Activated CD8-positive, alpha-beta memory T cell treated with anti-CD3 and anti-CD28 coated beads, Interleukin-2, amount 10 ng/mL, durations not matched to agents 7 days and 5 days (primary cell): ENCODE measurements at places on chromosomes 2 and 18. TPM values are rescaled to one million over a fixed set of nuclear protein-coding genes. Genes with fewer than 3 reads are reported as not detected.
A peak's percentile ranks its signal among the peaks of the same experiment; 100 is the strongest.

The CPS1 gene
- total RNA-seq: 1.3 TPM

- no peak for DNase-seq
Measured at GRCh38 chr2:8980096-8980495, 23.4 kb downstream of the MBOAT2 start.

The RTN4 gene
- 88.0 TPM for total RNA-seq

- DNase-seq: no peak
Measured at GRCh38 chr2:100052650-100053049, 89.7 kb downstream of the AFF3 start.

DNA sequence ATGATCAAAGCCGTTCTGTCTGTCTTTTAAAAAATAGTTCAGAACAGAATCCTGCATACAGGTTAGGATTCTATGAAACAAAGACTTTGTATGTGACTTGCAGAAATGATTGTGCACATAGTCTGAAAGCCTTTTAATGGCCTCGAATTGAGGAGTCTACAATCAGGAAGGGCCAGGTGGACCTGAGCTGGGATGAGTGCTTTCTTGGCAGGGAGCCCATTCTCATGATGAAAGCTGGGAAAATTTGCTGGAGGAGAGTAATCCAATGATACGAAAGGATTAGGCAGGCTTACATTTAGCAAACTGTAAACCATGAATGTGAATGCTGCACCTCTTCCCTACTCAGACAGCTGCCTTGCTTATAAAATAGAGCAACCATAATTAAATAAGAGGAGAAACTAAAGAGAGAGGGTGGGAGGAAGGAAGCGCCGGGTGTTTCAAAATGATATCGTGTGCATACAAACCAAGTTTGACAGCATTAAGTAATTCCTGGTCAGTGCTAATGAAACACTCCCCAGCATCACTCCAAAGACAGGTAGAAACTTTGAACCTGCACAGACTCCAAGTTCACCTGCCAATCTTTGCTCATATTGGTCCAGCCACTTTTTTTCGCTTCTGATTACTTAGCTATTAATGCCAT is 23.7 kb upstream of the CXCR4 start:
- no peak for DNase-seq

The GRHL1 gene
- 0.64 TPM for total RNA-seq

The CNGA3 gene
- not detected for total RNA-seq

The TEX44 gene
- not detected for total RNA-seq

DNA sequence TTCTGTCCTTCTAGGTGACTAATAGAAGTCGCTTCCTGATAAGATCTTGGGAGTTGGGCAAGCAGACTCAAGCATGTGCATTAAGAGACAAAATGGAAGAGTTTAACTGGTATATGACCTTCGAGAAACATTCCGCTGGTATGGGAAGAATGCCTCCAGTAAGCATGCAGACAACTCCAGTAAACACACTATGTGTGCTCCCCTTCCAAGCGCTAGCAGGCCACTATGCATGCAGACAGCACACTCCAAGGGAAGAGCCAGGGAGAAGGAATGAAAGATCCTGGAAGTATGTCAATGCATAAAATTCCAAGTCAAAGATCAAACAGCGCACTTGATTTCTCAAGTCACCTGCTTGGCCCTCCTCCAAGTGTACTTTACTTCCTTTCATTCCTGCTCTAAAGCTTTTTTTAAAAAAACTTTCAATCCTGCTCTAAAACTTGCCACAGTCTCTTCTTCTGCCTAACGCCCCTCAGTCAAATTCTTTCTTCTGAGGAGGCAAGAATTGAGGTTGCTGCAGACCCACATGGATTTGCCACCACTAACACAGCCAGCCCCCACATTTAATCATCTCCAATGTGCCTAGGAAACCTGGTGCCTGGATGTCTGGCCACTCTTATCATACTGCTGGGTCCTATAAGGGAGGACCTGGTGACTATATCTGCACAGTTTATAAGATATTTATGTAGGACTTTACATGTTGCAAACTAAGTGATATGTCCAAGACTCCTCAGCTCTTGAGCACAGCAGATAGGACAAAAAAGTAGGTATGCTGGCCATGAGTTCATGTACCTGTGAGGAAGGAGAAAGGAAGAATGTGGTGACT is 239.8 kb downstream of the PDE11A start:
- DNase-seq: no peak

DNA sequence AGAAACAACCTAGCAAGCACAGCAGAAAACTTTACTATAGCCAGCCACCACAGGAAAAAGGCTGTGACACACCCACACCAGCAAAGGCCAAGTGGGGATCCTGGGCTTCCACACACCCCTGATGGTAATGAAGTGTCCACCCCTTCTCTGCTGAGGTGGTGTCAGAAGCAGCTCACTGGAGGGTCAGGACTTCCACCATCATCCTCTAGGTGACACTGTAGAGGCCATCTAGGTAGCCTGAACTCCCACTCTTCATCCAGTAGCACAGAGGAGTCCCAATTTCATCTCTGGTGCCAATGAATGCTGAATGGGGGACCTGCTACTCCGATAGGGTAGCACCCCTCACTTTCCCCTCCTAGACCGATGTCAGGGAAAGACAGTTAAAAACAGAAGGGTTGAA is 1544.4 kb downstream of the LRP1B start:
- DNase-seq: no peak

DNA sequence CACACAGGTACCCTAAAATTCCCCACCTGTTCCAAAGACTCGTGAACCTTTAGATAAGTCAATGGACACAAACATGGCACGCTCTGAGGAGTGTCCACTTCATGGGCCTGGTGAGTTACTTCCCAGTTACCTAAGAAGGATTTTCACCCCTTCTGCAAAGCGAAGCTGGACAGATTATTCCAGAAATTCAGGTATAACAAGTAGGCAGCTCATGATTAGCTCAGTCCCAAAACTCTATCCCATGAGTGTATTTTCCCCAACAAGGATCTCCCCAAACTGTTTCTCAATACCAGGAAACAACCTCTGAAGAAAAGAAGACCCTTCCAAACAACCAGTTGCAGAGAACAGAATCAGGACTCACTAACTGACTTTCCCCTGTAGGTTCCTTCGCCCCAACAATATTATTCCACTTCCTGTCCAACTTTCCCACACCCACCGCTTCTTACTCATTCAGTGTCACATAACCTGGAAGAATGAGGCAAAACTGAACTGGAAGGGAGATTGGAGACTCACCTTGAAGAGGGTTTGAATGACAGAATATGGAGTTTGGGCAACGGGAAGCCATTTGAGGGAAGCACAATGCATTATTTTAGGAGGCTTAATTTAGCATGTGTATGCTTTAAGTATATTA is 120.1 kb downstream of the ANTXR1 start:
- no peak for DNase-seq

GRCh38 chr2:17780546-17780945 is 26.6 kb downstream of the GEN1 start:
- DNase-seq: no peak

The RSAD2 gene
- total RNA-seq: 183 TPM

DNA sequence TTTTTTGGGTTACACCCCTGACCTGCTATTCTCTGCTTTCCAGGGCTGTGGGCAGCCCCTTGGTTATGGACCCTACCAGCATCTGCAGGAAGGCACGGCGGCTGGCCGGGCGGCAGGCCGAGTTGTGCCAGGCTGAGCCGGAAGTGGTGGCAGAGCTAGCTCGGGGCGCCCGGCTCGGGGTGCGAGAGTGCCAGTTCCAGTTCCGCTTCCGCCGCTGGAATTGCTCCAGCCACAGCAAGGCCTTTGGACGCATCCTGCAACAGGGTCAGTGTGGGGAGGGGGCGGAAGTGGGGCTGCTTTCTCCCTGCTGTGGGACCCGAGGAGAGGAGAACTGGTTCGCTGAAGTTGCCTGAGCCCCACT is 9.7 kb upstream of the WNT10A start:
- DNase-seq: no peak

GRCh38 chr2:47282621-47283272 is 120.2 kb upstream of the MSH2 start:
- DNase-seq: no peak

The MSH6 gene
- 103 TPM for total RNA-seq

DNA sequence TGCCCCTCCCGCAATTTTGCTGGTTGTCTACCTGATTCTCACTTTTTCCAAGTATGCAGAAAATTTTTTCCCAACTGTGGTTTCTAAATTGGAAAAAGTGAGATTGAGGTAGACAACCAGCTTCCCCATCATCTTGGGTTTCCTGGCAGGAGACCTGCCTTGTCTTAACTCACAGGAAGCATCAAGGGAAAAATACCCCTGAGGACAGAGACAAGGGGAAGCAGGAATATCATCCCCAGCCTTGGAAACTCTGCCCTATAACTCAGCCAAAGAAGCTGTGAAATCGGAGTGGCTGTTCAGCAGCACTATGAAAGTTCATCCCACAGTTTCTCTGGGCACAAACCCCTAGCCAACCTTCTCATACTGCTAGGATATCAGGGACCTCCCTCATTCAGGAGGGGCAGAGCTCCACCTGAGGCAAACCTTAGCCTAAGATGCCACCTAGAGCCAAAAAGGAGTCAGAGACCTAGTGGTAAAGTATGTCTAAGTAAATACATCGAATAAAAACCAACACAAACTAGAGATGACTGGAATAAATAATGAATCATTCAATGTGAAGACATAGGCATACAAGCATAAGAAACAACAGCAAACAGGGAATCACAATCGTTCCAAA is 68.2 kb downstream of the ZSWIM2 start:
- DNase-seq: no peak

GRCh38 chr2:46073540-46074046 is 223.6 kb upstream of the EPAS1 start:
- no peak for DNase-seq

DNA sequence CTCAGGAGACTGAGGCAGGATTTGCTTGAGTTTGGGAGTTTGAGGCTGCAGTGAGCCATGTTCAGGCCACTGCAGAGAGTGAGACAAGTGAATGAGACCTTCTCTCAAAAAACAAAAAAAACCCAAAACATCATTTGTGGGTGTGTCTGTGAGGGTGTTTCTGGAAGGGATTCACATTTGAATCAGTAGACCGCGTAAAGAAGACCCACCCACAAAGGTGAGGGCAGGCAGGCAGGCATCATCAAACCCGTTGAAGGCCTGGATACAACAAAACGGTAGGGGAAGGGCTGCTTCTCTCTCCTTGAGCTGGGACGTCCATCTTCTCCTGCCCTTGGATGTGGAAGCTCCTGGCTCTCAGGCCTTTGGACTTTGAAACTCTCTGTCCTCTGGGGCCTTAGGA is 25.4 kb downstream of the CDKL4 start:
- DNase-seq: peak; percentile 78

The CHRNA1 gene
- not detected for total RNA-seq

DNA sequence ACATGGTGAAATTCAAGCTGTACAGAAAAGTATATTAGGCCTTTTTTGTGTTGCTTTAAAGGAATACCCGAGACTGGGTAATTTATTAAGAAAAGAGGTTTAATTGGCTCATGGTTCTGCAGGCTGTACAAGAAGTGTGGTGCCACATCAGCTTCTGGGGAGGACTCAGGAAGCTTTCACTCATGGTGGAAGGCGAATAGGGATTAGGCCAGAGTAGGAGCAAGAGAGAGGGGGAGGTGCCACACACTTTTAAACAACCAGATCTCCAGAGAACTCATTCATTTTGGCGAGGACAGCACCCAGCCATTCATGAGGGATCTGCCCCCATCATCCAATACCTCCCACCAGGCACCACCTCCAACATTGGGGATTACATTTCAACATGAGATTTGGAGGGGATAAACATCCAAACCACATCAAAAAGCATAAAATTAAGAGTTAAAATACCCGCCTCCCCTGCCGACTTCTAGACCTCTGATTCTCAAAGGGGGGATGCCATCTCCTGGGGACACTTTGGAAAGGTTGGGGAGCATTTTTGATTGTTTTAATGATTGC is 15.1 kb upstream of the LIPG start:
- DNase-seq: no peak

GRCh38 chr2:44941551-44942234 is at the start of gene SIX3:
Gene SIX3, plus strand, starts transcription at chr2:44941702. Its CDS starts 403 bp downstream, at chr2:44942105.
- DNase-seq: peak; percentile 80

The STARD6 gene
- total RNA-seq: 0.61 TPM

GRCh38 chr2:228927028-228928010 is 343.8 kb downstream of the PID1 start:
- DNase-seq: no peak

The MTLN gene
- 69.0 TPM for total RNA-seq

GRCh38 chr2:241187101-241187917 is 1.2 kb upstream of the ANO7 start:
- DNase-seq: no peak

GRCh38 chr2:207704671-207705070 is 6.8 kb upstream of the CCNYL1 start:
- DNase-seq: no peak

DNA sequence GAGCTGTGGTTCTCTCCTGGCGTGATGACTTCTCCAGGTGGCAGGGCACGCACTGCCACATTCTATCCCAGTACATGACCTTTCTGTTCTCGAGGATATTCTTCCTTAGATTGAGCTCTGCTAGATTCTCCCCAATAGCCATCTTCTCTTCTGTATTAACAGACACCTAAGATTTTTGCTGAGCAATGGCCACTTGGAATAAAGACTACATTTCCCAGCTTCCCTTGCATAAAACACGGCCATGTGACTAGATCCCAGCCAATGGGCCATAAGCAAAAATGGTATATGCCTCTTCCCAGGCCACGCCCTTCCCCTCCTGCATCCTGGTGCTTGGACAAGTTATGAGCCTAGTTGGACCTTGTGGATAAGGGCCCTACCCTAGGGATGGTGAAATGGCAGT is 82.1 kb downstream of the EIF2AK3 start:
- DNase-seq: no peak

The RFTN2 gene
- not detected for total RNA-seq

DNA sequence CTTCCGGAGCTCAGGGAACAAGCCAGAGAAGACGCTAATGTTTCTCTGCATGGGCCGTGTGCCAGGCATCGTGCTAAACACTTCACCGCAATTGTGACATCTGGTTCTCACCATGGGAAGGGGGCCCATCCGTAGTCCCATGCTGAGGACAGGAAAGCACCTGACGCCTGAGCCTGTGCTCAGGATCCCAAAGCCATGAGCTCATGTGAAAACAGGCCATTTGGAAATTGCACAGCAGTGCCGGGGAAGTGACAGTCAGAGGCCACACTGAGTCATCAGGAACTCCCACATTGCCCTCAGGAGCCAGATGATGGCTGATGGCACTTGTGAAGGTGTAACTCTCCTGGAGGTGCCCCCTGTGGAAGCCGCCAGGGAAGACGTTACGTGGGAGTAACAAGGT is 141.0 kb downstream of the INHBB start:
- DNase-seq: no peak

The LOXL3 gene
- 1.8 TPM for total RNA-seq

DNA sequence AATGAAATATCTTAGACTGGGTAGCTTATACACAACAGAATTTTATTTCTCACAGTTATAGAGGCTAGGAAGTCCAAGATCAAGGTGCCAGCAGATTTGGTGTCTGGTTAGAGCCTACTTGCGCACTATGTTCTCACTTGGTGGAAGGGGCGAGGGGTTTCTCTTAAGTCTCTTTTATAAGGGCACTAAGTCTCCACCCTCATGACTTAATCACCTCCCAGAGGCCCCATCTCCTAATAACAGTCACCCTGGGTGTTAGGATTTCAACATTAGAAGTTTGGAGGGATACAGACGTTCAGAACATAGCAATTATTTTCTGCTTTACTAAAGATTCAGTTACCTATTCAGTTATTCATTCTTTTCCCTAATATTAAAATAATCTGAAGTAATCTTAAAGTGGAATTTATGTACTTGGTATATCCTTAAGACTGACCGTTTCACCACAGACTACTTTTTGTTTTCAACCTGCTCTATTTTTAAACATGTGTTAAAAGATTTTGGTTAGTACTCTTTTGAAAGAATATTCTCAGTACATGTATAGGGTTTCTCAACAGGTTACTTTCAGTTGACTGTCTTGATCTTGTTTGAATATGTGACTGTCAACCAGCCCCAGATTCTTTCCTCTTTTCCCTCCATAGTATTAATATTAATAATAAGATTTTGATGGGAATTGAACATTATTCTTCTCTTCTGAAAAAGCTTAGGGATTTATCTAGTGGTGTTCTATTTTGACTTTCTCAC is 130.0 kb downstream of the TAF4B start:
- no peak for DNase-seq
